ENCODE measurements at places on chromosomes 1 and 21. TPM values are rescaled to one million over a fixed set of nuclear protein-coding genes. Genes with fewer than 3 reads are reported as not detected.

KRTAP25-1 gene
- total RNA-seq: not detected

- H3K4me1 ChIP-seq: no peaks in the 10 kb centered on the region
- no peaks in the 10 kb centered on the region for H3K36me3 ChIP-seq
- no peak for DNase-seq
- H3K27ac ChIP-seq: peak overlapping the region; percentile 85
Observed at GRCh38 chr1:94543001-94543400, 1.4 kb upstream of the F3 start.

DNA sequence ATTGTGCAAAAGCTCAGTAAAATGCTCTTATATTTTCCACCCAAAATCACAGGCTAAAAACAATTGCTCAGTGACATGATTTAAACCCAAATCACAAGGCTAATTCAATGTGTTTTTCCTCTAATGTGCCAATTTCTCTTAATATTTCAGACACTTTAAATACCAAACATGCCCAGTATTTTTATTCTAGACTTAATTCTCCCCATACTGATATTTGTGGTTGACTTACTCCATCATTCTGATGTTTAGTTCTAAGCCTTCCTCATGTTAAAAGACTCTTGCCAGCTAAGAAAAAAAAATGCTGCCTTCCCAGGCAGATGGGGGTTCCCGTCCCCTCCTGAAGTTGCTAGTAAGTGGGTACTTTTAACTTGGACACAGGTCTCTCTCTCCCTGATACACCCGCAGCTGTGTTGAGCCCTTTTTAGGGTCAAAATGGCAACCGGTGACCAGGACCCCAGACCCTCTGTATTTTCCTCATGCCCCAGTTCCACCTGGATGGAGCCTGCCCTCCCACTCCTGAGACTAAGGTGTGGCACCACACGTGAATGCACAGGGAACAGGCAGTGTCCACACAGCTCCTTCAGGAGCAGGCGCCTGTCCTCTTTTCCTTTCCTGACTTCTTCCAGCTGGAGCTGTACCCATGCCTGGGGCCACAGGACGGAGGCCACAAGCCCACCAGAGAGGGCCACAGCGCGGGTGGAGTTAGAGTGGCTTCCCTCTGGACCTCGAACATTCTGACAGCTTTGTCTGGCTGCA is 118.9 kb downstream of the RIPK4 start:
- no peak overlapping the region for H3K4me3 ChIP-seq
- DNase-seq: no peak
- peaks cover 2% of the 10 kb centered on the region for H3K27me3 ChIP-seq
- H3K27ac ChIP-seq: no peak overlapping the region
- H3K36me3 ChIP-seq: no peaks in the 10 kb centered on the region
- H3K4me1 ChIP-seq: no peaks in the 10 kb centered on the region

DNA sequence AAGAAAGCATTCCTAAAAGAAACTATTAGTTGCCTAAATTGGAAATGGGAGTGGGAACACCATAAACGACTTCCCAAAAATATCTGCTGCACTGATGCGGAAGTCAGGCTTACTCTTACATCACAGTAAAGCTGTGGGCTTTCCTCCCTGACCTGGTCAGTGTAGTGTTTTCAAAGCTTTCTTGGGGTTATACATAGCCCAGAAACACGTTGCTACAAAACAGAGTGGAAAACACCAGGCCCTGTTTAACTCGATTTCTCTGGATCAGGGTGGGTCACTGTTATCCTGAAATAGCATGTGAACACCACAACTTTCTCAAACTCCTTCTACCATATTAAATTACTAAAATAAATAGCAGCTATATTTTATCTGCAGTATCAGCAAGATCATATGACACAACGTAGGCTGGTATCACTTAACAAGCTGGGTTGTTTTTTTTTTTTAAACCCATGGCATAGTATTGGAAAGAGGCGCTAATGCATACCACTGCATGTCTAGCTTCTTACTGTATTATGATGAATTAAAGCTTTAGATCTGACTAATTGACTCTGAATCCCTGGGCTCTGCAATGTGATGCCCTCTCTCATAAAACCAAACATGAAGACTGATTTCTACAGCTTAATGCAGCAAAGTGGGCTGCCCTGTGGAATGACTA is 184.6 kb downstream of the TGFB2 start:
- H3K27me3 ChIP-seq: no peaks in the 10 kb centered on the region
- no peaks in the 10 kb centered on the region for H3K36me3 ChIP-seq
- no peak overlapping the region for H3K4me3 ChIP-seq
- DNase-seq: no peak

DNA sequence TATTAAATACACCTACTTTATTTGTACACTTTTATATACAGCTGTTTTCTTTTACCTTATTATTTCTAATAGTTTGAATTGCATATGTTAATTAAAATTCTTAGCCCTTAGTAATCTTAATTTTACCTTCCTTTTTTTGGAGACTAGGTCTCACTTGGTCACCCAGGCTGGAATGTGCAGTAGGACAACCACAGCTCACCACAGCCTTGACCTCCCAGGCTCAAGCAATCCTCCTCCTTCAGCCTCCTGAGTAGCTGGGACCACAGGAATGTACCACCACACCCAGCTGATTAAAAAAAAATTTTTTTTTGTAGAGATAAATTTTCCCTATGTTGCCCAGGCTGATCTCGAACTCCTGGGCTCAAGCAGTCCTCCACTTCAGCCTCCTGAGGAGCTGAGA is 15.0 kb upstream of the SDC3 start:
- no peak overlapping the region for H3K4me3 ChIP-seq
- peaks cover 2% of the 10 kb centered on the region for H3K4me1 ChIP-seq
- H3K36me3 ChIP-seq: no peaks in the 10 kb centered on the region
- H3K27me3 ChIP-seq: no peaks in the 10 kb centered on the region
- no peak overlapping the region for H3K27ac ChIP-seq
- no peak for DNase-seq

- H3K36me3 ChIP-seq: no peaks in the 10 kb centered on the region
- H3K4me1 ChIP-seq: no peaks in the 10 kb centered on the region
- DNase-seq: peak; percentile 74
- H3K27ac ChIP-seq: no peak overlapping the region
Observed at GRCh38 chr1:172449585-172450523, 6.0 kb upstream of the PIGC start.
